ENCODE measurements at places on chromosomes 12 and 14.

DNA sequence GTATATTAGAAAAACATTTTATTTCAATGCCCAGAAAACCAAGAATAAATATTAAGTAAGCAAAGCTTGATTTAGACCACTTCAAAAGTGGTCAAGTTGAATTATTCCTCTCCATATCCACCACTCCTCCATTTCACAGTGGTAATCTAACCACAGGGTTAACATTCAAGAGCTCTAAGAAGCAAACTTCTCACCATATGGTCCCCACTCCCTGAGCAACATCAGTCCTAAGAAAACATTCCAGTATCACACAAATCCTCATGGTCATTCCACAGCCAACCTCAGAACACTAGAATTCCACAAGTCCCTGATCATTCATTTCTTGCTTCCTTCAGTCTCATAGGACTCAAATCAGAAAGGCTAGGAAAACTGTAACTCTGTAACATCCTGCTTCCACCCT lies 47.9 kb downstream of the ST8SIA1 start:
- no peak for DNase-seq

- no peak for DNase-seq
These were observed 118.7 kb upstream of the PTPRQ start for GRCh38 chr12:80325167-80325959.

DNA sequence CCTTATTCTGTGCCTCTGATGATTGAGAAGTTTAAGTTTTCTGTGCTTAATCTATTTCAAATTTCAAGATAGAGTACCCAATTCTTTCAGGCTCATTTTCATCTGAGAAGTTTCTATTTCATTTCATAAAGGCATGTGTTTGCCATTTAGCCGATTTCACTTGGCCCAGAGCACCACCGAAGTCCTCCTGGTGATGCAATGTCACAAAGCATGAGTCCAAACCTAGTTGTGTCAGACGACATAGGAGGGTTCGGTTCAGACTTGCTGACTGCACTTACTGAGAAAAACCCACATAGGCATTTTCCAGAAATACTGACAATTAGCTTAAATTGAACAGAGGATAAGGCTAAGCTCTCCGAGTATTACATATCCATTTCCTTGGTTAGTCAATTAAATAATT lies 152.4 kb upstream of the FAR2 start:
- DNase-seq, result no peak

- no peak for DNase-seq
These were observed 59.4 kb downstream of the PPHLN1 start for GRCh38 chr12:42385326-42385841.

All from left ventricle myocardium superior (tissue), 1 donor.